ENCODE measurements at places on chromosomes 2 and 18.

DNA sequence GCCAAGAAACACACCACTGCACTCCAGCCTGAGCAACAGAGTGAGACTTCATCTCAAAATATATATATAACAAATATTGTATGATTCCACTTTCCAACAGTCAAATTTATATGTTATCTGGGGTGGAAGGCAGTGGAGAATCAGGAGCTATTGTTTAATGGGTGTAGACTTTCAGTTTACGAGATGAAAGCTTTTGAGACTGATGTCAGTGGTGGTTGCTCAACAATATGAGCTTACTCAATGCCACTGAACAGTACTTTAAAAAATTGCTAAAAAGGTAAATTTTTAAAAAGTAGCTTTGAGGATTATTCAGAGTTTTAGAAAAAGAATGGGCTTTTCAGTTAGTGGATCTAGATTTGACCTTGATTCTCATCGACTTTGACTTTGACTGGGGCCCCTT, 105.9 kb upstream of the ST6GAL2 start:
- DNase-seq: no peak

DNA sequence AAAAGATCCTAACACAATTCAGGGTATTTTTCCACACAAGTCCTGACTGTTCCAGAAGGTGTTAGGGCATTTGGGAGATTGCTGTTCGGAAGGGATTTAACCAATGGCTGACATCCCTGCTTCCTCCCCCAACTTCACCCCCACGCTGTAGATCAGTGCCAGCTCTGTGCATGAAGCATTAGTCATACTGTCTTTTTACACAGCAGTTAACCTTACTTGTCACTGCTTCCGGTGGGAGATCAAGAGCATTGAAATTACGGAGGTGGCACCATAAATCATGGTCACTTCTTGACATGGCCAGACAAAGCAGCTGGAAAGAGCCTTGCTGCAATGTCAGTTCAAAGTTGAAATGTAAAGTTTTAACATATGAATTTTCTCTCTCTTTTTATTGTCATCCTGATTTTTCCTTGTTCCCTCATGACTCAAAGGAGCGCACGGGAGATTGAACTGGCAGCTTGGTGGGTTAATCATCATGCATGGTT, 70.2 kb downstream of the HRH4 start:
- no peak for DNase-seq

DNA sequence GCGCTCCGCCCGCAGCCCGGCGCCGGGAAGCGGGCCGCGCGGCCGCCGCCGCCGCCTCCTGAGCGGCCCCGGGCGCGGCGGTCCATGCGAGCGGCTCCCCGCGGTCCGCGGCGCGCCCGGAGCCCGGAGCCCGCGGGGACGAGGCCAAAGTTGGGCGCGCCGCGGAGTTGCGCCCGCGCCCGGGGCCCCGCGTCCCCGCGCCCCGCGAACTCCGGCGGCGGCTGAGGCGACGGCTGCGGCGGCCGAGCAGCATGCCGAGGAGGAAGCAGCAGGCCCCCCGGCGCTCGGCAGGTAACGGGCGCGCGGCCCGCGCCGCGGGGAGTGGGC, 992 bp downstream of the TSHZ1 start:
- DNase-seq: no peak

- no peak for DNase-seq
These were observed 253.6 kb downstream of the NBAS start for GRCh38 chr2:15307526-15307925.

DNA sequence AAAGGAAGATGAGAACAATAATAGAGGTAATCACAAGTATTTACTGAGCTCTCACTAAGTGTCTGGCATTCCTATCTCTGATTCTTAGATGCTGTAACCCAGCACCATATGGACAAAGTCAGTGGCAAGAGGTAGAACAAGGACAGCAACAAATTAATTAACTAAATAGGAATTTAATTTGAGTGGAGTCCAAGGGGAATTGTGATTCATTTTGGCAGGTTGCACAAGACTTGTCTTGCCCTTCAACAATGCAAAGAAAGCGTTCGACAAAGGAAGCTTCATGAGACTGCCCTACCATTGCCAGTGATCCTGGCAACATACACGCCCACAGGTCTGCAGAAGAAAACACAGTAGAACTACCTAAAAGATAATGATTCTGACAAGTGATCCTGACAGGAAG, 221.6 kb downstream of the RBM43 start:
- no peak for DNase-seq

DNA sequence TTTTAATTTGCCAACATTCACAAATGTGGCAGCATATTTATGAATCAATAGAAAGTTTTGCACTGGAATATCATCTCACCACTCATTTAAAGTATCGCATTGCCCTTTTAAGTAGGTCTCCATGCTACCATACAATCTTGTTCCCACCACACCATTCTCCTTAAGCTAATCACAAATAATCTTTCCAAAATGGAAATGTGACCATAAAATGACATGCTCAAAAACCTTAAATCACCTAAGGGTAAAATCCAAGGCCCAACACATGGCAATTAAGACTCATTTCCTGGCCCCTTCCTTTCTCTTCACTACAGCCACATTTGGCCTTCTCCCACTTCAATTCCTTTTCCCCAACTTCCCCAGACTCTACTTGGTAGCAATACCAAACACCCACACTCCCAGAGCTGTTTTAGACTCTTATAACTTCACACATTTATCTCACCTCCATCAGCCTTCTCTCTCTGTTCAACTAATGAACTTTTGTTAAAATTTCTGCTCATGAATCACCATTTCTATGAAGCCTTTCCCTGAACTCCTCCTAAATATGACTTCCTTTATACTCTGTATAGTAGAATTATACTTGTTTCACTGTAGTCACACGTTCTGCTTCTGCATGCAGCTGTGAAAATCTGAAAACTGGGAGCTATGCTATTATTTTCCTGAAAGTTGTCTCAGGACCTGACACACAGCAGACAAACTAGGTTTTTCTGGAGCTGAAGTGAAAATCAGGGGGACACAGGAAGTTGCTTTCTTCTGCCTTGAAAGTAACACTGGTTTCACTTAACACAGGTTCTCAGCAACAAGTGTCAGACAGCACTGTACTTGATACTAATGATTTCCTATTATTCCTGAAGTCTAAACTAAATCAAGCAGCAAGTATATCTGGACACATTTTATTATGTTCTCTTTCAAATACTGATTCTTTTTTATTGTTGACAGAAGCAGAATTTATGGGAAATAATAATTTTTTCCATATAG, 303.9 kb downstream of the ZEB2 start:
- no peak for DNase-seq

- DNase-seq: no peak
These were observed 77.1 kb upstream of the COL3A1 start for GRCh38 chr2:188897096-188897495.

GRCh38 chr18:3016585-3017297, 3.8 kb upstream of the LPIN2 start:
- DNase-seq: no peak

DNA sequence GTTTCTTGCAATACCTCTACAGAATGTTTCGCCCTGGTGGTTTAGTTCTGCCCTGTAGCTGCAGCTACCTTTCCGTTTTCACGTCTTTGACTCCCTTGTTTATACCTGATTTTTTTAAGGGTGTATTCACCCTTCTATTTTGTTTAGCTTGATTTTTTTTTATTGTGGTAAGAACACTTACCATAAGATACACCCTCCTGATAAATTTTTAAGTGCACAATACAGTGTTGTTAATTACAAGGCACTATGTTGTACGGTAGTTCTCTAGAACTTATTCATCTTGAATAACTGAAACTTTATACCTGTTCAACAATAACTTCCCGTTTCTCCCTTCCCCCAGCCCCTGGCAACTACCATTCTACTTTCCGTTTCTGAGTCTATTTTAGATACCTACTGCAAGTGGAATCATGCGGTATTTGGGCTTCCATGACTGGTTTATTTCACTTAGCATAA, 48.9 kb upstream of the NABP1 start:
- no peak for DNase-seq

DNA sequence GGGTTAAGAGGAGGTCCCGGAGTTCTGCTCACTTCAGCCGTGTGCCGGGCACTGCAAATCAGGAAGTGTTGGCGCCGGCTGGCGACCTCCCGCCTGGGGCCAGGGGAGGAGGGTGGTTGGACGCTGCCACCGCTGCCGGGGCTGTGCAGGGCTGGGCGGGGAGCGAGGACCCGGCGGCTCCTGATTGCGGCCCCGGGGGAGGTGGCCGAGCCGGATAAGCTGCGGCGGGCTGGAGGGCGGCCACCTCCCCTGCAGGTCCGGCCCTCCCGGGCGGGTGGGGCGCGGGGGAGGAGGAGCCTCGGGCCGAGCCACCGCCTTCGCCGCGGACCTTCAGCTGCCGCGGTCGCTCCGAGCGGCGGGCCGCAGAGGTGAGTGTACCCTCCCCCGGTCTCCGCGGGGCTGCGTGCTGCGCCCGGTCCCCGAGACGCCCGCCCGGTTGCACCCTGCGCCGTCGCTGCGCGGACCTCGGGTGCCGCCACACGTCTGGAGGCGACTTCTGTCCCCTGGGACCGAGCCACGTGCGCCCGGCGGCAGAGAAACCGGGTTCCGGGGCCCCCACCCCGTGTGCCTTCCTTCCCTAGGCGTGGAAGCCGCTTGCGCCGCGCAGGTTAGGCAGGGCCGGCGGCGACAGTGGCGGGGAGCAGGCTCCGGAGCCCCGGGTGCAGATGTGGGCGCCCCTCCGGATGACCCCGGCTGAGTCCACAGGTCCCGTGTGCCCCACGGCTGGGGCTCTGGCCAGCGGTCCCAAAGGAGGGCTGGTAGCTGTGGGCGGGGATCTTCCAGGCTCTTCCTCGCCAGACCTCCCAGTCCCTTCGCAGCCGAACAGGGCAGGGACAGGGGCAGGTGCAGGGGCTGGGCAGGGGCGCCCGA, at the start of gene STEAP3:
Gene STEAP3 (plus strand): TSS at position 314 of the 870 bp plus-strand sequence. CDS start 7,179 bp downstream, outside the sequence.
- DNase-seq: no peak

DNA sequence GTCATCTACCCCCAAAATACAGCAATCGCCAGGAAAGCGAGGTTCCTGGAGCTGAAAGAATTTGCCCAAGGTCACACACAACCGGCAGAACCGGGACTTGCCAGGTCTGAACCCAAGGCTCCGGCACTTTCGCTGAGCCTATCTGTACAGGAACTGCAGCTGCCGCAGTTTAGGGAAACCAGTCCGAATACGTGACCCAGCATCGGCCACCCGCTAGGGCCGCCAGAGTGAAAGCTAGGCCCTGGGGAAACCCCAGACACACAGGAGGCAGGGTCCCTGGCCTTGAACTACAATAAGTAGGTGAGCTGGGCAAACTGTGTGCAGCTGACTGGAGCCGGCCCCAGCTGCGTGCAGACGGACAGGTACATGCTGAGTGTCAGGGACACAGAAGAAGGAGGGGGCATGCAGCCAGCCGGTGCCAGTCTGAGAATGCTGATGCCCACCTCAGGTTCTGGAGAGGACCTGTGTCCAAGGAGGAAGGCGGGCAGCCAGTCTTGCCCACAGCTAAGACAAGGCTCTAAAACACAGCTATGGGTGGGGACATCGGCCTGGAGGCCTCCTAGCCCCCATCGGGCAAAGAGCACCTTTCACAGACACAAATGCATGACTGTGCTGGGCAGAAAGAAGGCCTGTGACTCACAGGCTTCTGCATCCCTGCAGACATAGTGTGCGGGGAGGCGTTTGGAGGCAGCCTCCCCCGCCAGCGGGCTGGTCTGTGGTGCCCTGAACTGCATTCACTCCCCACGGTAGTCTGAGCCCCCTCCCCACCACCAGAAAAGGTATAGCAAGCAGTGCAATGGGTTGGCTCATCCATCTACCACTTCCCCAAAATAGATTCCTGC, 107.4 kb upstream of the ID2 start:
- no peak for DNase-seq

DNA sequence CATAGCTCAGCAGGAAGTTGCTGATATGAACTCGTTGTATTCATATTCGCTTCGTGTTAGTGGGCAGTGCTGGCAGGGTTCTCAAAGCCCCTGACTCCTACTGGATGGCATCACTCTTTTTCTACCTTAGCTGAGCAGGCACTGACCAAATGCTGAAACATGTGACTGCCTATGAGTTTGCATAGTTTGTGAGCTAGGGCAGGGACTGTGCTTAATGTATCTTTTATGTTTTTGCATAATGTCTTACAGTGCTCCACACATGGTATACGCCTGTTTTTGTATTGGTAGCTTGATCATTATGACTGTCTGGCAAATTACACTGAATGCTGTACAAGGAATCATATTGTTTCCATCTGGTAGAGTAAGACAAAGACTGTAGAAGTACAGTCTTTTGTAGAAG, 305.3 kb downstream of the PARD3B start:
- no peak for DNase-seq

DNA sequence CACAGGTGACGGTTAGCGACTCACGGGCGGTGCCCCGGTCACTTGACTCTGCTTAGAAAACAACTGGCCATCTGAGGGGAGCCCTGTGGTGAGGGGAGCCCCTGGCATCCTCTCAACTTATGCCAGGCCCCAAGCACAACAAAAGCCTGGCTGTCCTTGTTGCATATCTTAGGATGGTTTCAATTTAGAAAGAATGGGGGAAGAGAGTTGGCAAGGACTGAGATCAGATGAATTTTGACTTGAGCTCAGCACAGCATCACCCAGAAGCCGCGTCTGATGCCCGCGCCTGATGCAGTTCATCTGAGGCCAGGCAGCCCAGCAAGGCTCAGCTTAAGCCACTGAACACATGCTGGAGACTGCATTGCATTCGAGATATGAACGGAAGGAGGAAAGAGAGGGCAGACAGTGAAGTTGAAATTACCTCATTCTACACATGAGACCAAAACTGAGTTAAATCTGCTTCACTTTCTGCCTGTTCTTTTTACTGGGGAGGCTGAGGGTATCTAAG, 36.8 kb downstream of the MYT1L start:
- no peak for DNase-seq

- no peak for DNase-seq
These were observed 37.9 kb downstream of the B4GALT6 start for GRCh38 chr18:31646332-31647126.
